ENCODE measurements at places on chromosomes 5 and 9. TPM values are rescaled to one million over a fixed set of nuclear protein-coding genes. Genes with fewer than 3 reads are reported as not detected.

DNA sequence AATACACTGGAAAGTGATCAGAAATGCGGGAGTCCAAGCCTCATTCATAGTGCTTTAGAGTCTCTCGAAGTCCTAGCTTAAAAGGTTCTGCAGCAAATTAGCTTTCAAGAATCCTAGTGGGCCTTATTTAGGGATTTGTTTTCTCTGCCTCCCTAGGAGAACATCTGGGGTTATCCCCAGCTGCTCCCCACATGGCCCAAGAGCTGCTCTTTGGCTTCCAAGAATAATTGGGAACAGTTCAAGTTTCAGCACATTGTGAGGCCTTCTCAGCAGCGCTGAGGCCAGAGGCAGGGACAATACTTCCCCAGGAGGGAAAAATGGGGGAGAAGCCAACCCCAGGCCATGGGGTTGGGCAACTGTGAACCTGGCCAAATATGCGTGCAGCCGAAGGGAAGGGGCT lies 108.7 kb downstream of the LIFR start:
- peak overlapping the region; percentile 92 for H3K27ac ChIP-seq
- no peak for DNase-seq
- H3K4me1 ChIP-seq, result peaks cover 7% of the 10 kb centered on the region
- no peaks in the 10 kb centered on the region for H3K27me3 ChIP-seq
- no peaks in the 10 kb centered on the region for H3K36me3 ChIP-seq

COX7C gene
- total RNA-seq, result 256 TPM

GRCh38 chr9:32590898-32591297 lies 17.9 kb upstream of the NDUFB6 start:
- no peak for DNase-seq
- H3K36me3 ChIP-seq, result no peaks in the 10 kb centered on the region
- no peak overlapping the region for H3K27ac ChIP-seq
- no peak overlapping the region for H3K4me3 ChIP-seq
- no peaks in the 10 kb centered on the region for H3K27me3 ChIP-seq

- no peaks in the 10 kb centered on the region for H3K36me3 ChIP-seq
- H3K27me3 ChIP-seq, result no peaks in the 10 kb centered on the region
- H3K4me3 ChIP-seq, result peak overlapping the region; percentile 93
- no peak for DNase-seq
- H3K27ac ChIP-seq, result peak overlapping the region; percentile 98
Observed at GRCh38 chr5:134370311-134370870, 978 bp upstream of the UBE2B start.

GRCh38 chr5:102536323-102536928 lies 37.6 kb upstream of the SLCO6A1 start:
- no peak overlapping the region for H3K4me3 ChIP-seq
- no peak overlapping the region for H3K27ac ChIP-seq
- H3K4me1 ChIP-seq, result no peaks in the 10 kb centered on the region

- no peaks in the 10 kb centered on the region for H3K27me3 ChIP-seq
- H3K4me1 ChIP-seq, result no peaks in the 10 kb centered on the region
- H3K27ac ChIP-seq, result no peak overlapping the region
- H3K36me3 ChIP-seq, result no peaks in the 10 kb centered on the region
- no peak overlapping the region for H3K4me3 ChIP-seq
Observed at GRCh38 chr9:94198414-94198813, 60.7 kb upstream of the ZNF169 start.

GRCh38 chr9:76887951-76888350 lies 18.0 kb downstream of the PRUNE2 start:
- H3K27me3 ChIP-seq, result no peaks in the 10 kb centered on the region
- no peaks in the 10 kb centered on the region for H3K4me1 ChIP-seq
- no peaks in the 10 kb centered on the region for H3K36me3 ChIP-seq
- H3K4me3 ChIP-seq, result no peak overlapping the region

All from tibial nerve (tissue), 4 donors.